Urothelium cell line (cell line): ENCODE measurements at places on chromosomes 4 and X.

DNA sequence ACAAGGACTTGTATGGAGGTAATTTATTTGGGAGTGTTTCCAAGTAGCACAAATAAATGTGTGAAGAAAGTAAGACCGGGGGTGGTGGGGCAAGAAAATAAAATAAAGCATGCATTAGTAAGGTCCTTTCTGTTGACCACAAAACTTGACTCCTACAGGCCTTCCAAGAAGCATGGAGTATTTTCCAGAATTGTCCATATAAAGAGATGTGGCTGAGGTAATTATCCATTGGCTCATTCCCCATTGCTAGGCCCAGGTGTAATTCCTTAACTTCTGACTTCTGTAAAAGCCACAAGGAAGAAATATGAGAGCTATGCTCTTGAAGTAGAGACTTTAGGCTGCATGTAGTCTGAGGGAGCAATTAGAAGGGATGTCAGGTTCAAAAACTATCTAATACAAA, 430.5 kb upstream of the PABPC4L start:
- DNase-seq, result no peak

DNA sequence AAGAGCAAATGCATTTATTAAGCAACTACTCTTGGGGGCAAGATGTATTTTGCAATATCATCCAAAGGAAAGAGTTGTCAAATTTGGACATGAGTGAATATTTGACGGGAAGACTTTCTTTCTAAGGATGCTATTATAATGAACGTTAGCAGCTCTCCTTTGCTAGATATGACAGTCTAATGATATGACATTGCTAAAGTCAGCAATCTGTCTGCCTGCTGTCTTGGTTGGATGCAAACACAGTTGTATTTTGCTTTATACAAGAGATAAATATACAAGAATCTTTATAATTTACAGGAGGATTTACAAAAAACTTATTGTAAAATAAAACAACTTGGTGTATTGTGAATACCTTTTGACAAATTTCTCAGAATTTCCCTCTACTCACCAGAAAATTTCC, 37.5 kb downstream of the MAGEC1 start:
- DNase-seq, result no peak

- no peak for DNase-seq
Measured at GRCh38 chrX:153814591-153815315, 15.6 kb downstream of the PDZD4 start.

DNA sequence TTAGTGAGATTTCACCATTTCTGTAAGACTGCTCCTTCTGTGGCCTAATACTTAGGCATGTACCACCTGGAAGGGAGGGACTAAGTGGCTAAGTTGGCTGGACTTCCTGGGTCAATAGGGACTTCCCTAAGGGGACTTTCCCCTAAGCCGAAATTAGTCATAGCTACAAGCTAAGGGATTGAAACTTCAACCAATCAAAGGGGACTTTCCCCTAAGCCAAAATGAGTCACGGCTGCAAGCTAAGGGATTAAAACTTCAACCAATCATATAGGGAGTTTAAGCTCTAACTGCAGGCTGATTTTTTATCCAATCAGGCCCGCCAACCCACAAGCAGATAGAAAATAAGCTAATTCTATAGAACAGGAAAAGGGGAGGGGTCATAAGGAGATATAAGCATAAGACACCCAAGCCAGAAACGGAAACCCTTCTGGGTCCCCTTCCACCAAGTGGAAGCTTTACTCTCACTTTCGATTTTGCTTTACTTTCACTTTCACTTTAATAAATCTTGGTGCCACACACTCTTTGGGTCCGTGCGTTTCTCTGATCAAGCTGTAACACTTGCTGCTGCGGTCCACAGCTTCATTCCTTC, 382.8 kb downstream of the KLHL4 start:
- DNase-seq, result no peak

- DNase-seq, result no peak
Measured at GRCh38 chr4:89285745-89286144, 21.9 kb downstream of the GPRIN3 start.

GRCh38 chr4:9894644-9895332, 113.4 kb downstream of the DRD5 start:
- DNase-seq, result no peak

GRCh38 chrX:12802741-12803140, 11.5 kb downstream of the PRPS2 start:
- DNase-seq, result no peak

DNA sequence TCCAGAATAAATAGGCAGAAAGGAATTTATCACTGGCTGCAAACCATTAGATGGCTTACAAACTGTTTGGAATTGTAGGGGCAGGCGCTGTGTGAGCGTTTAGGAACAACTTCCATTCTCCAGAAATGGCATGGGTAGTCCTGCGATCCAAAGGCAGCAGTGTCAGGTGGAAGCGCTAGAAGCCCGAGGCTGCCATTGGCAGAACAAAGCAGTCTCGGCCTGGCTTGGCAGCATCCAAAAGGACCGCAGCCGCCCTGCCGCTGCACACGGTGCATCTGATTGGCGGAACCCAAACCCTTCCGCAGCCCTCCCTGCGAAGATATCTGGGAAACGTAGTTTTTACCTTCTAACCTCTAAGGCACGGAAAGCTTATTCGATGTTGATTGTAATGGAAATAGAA, 23.6 kb upstream of the YTHDC1 start:
- DNase-seq, result no peak

GRCh38 chr4:7976025-7976424, 36.4 kb upstream of the AFAP1 start:
- no peak for DNase-seq
